ENCODE measurements at places on chromosomes 3 and 15.

DNA sequence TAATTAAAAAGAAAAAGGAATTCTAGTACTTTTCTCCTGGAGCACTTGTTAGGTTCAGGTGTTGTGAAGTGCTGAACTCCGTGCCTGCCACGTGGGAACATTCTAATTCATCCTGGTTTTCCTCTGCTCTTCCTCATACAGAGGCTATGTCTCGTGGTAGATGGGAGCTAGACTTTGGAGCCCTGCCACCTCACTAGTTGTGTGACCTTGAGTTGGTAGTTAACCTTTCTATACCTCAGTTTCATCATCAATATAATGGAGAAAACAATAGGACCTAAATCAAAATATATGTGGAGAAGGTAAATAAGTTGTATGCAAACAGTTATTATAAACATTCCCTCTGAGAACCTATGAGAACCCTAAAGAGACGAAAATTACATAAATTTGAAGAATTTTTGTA lies 10.6 kb downstream of the ALAS1 start:
- no peak for DNase-seq

DNA sequence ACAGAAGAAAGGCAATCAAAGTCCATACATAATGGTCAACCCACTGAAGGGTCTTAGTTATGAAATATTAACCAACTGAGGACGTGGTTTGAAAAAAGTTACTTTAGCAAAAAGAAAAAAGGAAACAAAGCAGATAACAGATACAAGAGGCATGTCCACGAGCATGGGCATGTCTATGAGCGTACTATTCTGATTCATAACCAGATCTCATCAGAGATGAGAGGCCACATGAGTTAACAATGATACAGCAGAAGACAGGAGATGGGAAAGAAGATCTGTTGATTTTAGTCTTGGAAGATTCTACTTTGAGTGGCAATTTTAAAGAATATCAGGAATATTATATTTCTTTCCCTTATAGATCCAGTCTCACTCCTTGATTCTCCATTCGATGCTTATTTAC lies 262.9 kb upstream of the SLITRK3 start:
- no peak for DNase-seq

- DNase-seq: no peak
These were observed 130.4 kb downstream of the SUCLG2 start for GRCh38 chr3:67524046-67524445.

DNA sequence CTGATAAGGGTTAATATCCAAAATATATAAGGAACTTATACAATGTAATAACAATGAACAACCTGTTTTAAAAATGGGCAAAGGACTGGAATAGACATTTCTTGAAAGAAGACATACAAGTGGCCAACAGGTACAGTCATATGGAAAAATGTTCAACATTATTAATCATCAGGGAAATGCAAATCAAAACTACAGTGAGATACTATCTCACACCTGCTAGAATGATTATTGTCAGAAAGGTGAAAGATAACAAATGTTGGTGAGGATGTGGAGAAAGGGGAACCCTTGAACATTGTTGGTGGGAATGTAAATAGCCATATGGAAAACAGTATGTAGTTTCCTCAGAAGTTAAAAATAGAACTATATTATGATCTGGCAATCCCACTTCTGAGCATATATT lies 20.4 kb downstream of the GOLM2 start:
- DNase-seq: no peak

GRCh38 chr3:195692781-195693427 lies 27.9 kb upstream of the MUC20 start:
- no peak for DNase-seq

- DNase-seq: no peak
These were observed 69.0 kb downstream of the LINGO1 start for GRCh38 chr15:77563623-77564156.

DNA sequence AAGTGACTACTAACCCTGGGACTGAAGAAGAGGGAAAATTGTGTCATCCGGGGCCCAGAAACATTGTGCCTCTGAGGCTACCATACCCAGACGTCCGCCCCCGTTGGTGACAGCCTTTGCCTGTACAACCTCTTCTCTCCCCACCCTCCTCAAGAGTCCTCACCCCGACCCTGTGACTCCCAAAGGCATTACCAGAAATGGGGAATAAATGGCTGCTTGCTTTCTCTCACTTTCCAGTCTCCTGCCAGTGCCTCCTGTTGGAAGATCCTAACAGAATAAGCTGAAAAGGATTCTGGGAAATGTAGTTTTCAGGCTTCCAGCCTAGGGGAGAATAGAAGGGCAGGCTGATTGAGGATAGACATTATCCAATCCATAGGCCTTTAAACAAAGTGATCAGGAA lies 30.8 kb upstream of the SLC25A36 start:
- no peak for DNase-seq

DNA sequence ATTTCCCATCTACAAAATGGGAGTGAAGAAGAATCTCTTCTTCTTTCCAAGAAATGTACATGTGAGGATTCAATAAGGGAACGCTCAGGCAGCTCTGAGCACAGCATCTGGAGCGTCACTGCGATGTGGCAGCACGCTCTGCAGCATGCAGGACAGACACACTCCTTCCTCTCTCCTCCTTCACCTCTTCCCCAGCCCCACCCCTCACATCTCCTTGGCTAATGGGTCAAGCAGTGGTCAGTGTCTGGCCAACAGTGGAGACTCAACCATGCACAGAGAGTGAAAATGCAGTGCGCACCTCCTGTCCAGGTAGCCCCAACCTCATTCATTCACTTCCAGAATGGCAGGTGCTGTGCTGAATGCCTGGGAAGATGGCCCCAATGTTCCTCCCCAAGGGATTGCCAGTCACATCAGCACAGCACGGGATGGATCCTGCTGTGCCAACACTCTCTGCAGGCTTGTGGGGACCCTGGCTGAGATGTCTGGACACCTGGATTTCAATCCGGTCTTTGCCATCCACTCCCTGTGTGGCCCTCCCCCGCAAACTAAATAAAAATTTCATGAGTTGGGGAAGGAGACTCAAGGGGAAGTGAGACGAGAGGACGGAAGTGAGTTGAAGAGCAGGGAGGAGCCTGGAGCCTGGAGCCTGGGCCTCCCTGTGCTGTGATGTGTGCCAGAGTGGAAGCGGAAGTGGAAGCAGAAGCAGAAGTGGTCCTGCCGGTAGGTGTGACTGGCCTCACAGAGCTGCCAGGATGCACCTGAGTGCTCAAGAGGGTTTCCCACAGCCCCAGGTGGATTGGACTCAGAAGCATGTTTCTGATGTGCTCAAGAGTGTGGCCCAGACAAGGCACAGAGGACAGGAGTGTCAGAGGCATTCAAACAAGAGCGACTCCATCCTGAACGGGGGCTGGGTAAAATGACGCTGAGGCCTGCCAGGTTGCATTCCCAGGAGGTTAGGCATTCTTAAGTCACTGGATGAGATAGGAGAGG lies 163.9 kb downstream of the SMAD6 start:
- no peak for DNase-seq

DNA sequence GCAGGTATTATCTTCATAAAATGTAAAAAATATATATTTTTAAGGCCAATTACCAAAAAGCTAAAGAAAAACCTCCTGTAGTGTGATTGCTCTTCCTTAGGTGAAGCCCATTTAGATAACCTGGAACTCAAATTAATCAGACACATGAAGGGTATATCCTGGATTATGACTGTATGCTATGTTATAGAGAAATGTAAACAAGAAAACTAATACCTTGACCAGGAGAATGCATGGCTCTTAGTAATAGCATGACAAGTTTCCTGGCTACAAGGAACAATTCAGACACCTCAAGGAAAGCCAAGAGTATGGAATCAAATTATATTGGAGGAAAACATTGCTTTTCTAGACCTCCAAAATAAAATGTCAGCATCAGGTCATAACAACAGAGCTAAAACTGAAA lies 14.0 kb upstream of the CFAP161 start:
- no peak for DNase-seq

DNA sequence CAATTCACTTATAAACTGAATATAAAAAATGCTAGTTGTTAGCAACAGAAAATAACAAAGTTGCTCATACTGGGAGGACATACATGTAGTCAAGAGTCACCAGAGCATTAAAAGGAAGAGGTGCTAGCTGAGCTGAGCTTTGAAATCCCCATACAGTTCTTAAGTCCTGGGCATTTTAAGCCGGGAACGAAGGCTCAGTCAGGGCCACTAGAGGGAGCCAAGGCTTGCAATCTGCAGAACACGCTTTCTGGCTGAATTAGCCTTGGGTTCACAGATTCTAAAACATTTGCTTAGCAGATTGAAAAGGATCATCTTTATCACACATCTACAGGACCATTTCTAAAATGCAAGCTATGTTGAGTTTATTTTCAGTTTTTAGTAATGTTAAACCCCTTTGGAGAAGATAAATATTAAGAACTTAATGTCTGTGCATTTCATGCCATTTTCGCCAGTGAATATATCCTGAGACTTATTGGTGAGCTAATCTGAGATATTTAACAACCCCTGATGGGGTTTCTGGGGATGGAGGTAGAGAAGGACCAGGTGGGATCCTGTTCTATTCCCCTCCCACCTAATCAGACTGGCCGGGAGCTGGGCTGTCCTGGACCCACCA lies 26.3 kb upstream of the MNS1 start:
- DNase-seq: peak; percentile 39

DNA sequence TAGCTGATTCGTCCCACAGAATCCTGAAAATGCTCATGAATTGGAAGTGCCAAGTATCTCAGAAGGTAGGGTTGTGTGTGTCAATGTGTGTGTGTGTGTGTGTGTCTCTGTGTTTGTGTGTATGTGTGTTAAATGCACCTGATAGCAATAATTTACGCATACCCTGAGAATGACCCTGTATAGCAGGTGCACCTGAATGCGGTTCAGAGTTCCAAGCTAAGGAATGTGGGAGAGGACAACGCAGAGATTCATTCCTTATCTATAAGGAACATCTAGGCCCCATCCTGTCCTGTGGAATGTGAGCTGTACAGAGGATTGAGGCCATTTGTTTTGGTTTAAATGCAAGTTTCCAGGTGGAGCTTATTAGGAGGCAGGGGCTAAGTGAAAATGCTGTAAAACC lies 49.1 kb upstream of the NEDD4 start:
- no peak for DNase-seq

DNA sequence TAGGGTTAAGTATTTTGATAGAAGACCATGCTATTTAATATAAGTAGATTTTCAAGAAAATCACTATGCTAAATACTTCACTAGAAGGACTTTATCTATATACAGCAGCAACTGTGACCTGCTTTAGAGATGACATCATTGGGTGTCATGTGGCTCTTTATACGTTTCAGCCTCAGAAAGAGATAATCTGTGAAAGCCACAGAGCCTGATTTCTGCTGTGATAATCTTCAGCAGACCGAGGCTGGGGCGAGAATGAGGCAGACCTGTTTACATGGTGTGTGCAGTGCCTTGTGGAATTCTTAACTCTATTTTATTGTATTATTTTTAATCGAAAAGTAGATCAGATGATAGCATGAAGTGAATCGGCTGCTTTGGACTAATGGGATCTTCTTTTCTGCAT lies 471.2 kb downstream of the MFSD1 start:
- no peak for DNase-seq

DNA sequence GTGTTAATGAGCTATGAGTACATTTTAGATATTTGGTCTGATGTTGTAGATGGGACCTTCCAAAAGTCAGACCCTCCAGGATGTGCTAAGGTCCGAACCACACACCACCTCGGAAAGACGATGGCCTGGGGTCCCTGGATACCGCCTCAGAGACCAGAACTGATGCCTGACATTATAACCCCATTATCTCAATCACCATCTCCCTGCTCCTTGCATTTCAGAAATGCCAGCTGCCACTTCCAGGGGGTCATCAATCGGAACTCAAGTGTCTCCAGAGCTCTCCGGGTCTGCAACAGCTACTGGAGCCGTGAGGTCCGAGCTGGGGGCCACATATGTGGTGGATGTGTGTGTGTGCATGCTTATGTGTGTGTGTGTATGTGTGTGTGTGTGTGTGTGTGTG lies 7.9 kb downstream of the DUOX1 start:
- DNase-seq: no peak

Data from KG1 (cell line).